CD4-positive, alpha-beta T cell treated with Interleukin-4 for 4 hours (primary cell): ENCODE measurements at places on chromosomes 1 and 21.

DNA sequence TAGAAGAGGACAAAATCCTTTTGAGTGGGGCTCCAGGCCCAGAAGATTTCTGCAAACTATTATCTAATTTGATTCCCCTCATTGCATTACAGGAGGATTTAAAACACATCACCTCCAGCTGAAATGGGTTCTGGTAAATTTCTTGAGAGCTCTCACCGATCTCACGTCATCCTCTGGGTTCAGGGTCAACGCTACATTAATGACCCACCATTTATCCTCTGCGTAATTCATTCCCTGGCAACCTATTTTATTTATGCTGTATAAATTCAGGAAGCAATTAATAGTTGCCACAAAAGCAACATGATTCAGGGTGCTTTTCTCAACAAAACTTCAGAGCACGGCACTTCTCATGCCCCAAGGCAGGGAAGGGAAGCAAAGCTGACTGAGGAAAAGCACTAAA is 38.9 kb downstream of the LMX1A start:
- DNase-seq = no peak

DNA sequence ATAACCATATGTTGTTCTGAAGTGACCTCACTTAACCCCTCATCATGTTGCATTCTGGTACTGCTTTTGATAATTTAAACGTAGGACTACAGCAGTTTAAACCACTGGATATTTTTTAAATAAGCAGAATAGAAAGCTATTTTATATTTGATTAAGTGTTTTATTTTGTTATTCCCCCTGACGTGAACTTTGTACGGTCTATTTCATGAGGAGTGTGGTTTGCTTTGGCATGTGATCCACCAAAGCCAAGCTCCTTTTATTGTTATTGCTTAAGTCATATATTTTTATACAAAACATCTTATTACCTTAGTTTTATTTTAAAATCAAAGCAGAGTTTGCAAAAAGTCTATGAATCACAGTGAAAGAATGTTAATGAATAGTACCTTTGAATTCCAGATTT is 101.4 kb upstream of the L1TD1 start:
- no peak for DNase-seq

DNA sequence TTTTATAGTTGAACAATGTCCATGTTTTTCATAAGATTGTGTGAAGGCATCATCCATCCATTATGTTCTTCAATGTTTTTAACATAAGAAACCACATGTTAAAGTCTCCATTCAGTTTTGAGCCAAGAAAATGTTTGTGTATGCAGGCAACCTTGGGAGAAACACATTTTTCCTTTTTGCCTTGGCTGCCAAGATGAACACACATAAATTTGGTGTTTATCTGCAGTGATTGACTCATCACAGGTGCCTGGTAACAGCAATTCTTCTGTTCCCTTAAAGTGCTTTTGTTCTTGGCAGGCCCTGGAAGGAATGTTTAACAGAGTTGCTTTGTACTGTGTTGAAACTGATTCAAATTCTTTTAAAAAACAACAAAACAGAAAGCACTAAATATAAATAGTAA is 709.9 kb upstream of the ADGRL4 start:
- no peak for DNase-seq

DNA sequence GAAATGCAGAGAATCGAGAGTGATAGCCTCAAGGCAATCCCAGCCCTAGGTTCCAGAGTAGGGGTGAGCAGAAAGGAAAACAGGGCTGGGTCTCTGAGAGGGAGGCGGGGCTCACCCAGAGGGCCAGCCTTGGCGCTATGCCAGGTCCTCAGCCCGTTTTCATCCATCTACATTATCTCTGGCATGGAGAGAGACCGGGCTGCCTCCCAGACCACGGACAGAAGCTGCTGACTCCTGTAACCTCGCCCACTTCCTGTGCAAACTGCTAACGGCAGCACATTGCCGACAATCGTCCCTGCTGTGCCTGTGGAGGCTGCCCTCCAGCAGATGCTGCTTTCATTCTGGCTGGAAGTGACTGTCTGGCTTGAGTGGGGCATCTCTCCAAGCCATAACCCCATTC is 569.1 kb downstream of the NPHP4 start:
- DNase-seq = peak; percentile 28

GRCh38 chr1:14668538-14668937 is 70.1 kb downstream of the KAZN start:
- no peak for DNase-seq

GRCh38 chr1:99629164-99629563 is 16.7 kb upstream of the PALMD start:
- DNase-seq = no peak

DNA sequence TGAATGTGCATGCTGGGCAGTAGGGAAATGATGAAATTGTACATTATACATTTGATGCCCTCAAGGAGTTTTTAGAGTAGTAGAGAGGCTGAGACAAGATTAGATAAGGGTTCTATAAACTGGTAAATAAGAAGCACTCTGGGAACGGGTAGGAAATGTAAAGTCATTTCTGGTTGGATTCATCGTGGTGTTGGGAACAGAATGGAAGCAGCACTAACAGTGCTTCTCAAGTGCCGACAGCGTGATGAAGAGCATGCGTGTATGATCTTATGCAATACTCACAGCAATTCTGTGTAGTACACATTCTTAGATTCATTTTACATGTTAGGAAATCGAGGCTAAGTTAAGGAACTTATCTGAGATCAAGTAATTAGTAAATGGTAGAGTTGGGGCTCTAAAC is 45.9 kb downstream of the GPR88 start:
- DNase-seq = no peak

GRCh38 chr1:162113419-162113818 is 43.9 kb downstream of the NOS1AP start:
- no peak for DNase-seq

- DNase-seq = no peak
These were observed 19.8 kb upstream of the TTLL10 start for GRCh38 chr1:1153874-1154273.

GRCh38 chr1:62384276-62385005 is 52.4 kb upstream of the USP1 start:
- no peak for DNase-seq

DNA sequence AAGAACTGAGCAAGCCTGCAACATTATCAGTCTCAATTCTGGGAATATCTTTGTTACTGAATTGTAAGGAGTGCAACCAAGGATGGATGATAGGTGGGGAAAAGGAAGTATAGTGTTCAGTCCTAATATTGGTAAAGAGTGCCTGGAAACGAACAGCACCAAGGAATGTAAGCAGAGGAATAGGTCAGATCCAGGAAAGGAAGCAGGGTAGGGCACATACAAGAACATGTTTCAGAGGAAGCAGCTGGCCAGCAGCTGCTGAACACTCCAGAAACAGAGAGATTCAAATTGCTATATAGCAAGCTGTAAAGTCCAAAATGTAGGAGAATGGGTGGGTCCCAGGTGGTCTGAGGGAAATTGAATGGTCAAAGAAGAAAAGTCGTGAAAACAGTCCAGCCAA is 37.9 kb downstream of the CRB1 start:
- DNase-seq = no peak

DNA sequence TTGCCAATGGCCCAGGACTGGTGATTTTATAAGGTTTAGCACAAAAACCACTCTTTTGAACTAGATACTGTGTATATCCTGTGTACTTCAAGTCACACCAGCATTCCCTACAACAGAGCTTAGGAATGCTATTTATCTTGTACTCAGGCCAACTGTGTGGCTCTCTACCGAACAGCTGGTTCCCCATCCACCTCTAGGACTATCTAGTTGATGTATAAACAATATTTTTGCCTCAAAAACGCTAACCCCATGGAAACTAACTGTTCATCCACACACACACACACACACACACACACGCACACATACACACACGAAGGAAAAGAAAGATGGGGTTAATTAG is 28.7 kb upstream of the SLC45A3 start:
- DNase-seq = no peak

- DNase-seq = no peak
These were observed 45.9 kb downstream of the MAB21L3 start for GRCh38 chr1:116157096-116157495.

GRCh38 chr1:71587961-71588360 is 507.1 kb upstream of the ZRANB2 start:
- DNase-seq = no peak

DNA sequence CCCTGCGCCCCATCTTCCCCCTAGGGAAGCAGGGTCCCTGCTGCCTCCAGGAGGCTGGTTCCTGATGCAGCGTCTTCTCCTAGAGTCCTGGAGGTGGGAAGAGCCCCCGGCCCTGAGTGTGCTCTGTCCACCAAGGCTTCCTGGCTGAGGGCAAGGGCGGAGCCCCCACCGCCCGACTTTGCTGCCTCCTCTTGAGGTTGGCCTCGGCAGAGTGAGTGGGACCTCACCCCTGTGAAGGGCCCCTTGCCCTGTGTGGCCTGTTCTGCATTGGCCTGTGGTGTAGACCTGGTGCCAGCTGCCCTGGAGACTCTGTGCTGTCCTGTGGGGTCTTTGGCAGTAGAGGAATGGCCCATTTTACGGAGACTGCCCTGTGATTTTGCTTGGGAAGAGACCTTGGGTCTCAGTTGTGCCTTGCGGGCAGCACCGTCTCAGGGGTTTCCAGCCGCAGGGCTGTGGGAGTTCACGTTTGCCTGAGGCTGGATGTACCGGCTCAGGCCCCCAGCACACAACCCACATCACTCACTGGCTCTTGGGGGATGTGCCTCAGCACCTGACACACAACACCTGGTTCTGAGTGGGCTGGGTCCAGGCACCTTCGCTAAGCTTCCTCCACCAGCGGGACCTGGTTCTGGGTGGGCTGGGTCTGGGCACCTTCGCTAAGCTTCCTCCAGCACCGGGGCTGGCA is 73.6 kb downstream of the SKI start:
- DNase-seq = no peak
